SJCRH30 (cell line): ENCODE measurements at places on chromosomes 3 and 15. TPM values are rescaled to one million over a fixed set of nuclear protein-coding genes. Genes with fewer than 3 reads are reported as not detected.
A peak's percentile ranks its signal among the peaks of the same experiment; 100 is the strongest.

RAD18 gene
- total RNA-seq: 42.0 and 44.9 TPM in 2 replicates

GRCh38 chr3:128309026-128309425, 155.7 kb downstream of the EEFSEC start:
- no peak overlapping the region for H3K4me3 ChIP-seq
- H3K27ac ChIP-seq: no peak overlapping the region
- H3K36me3 ChIP-seq: no peaks in the 10 kb centered on the region
- peak; percentile 44 for DNase-seq
- no peaks in the 10 kb centered on the region; the same call in 1 of the 2 replicates for H3K4me1 ChIP-seq

DNAH1 gene
- 0.14 and 0.33 TPM in 2 replicates for total RNA-seq

GRCh38 chr15:96657096-96657495, 326.6 kb downstream of the NR2F2 start:
- no peaks in the 10 kb centered on the region for H3K36me3 ChIP-seq
- no peak overlapping the region for H3K4me3 ChIP-seq
- DNase-seq: no peak
- no peak overlapping the region for H3K27ac ChIP-seq

- H3K4me1 ChIP-seq: no peaks in the 10 kb centered on the region
- H3K27ac ChIP-seq: no peak overlapping the region
- no peak overlapping the region for H3K4me3 ChIP-seq
- no peak for DNase-seq
- H3K36me3 ChIP-seq: peaks cover 54% of the 10 kb centered on the region
These were observed 40.9 kb downstream of the SNX4 start for GRCh38 chr3:125479091-125479490.

GRCh38 chr15:66292571-66293418, 573 bp upstream of the DIS3L start:
- H3K4me3 ChIP-seq: peak overlapping the region; percentile 75
- no peaks in the 10 kb centered on the region for H3K27me3 ChIP-seq
- peaks cover 14% of the 10 kb centered on the region; the same call in 1 of the 2 replicates for H3K36me3 ChIP-seq
- H3K27ac ChIP-seq: peak overlapping the region; percentile 96

LRRIQ4 gene
- 0.18 and 0.20 TPM in 2 replicates for total RNA-seq

GRCh38 chr15:71921191-71921590, 110.8 kb downstream of the NR2E3 start:
- no peak for DNase-seq
- H3K36me3 ChIP-seq: peaks cover 4% of the 10 kb centered on the region
- H3K27me3 ChIP-seq: no peaks in the 10 kb centered on the region
- H3K4me3 ChIP-seq: no peak overlapping the region
- H3K27ac ChIP-seq: no peak overlapping the region

DNA sequence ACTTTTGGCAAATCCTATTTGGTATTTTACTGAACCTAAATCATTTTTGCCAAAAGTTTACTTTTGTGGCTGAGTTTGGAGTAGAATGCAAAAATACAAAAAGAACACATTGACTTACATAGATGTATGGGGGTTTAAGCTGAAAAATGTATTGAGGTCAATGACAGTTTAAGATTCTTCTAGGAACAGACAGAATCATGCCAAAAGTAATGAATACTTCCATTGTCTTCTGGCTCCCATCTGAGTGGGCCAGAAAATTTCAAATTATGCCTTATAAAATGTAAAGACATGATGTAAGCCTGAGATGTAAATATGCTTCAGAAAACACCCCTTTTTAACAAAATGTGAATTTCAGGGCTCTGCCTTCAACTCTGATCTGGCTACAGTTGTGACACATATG, 375.1 kb upstream of the DPH6 start:
- H3K27me3 ChIP-seq: no peaks in the 10 kb centered on the region
- no peak for DNase-seq
- H3K4me1 ChIP-seq: no peaks in the 10 kb centered on the region

GRCh38 chr3:11734-12133, 184.8 kb upstream of the CHL1 start:
- H3K36me3 ChIP-seq: no peaks in the 10 kb centered on the region
- no peak for DNase-seq
- H3K27me3 ChIP-seq: no peaks in the 10 kb centered on the region
- no peak overlapping the region for H3K27ac ChIP-seq
- H3K4me3 ChIP-seq: no peak overlapping the region

NDUFB5 gene
- 134 and 137 TPM in 2 replicates for total RNA-seq

KNG1 gene
- total RNA-seq: not detected in 2 replicates
